ENCODE measurements at places on chromosomes 6 and 20.
A peak's percentile ranks its signal among the peaks of the same experiment; 100 is the strongest.

- peak; percentile 73 for DNase-seq
These were observed 41.7 kb upstream of the PIM1 start for GRCh38 chr6:37127961-37128862.

DNA sequence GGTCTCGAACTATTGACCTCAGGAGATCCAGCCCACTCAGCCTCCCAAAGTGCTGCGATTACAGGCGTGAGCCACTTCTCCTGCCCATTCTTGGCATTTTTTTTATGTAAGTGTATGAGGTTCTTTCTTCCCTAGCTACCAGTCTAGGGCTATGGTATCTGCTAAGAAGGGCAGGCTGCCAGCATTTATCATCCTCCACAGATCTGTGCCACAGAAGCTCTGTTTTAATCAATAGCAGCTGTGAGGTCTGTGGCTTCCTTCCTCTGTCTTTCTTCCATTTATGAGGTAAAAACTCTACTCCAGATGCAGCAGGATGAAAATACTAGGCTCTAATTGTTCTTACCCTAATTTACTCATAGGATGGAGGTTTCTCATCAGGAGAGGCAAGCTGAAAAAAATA is 1382.4 kb upstream of the ADGRB3 start:
- no peak for DNase-seq

- DNase-seq = peak; percentile 4
These were observed 92.4 kb downstream of the COL9A1 start for GRCh38 chr6:70210462-70210861.

DNA sequence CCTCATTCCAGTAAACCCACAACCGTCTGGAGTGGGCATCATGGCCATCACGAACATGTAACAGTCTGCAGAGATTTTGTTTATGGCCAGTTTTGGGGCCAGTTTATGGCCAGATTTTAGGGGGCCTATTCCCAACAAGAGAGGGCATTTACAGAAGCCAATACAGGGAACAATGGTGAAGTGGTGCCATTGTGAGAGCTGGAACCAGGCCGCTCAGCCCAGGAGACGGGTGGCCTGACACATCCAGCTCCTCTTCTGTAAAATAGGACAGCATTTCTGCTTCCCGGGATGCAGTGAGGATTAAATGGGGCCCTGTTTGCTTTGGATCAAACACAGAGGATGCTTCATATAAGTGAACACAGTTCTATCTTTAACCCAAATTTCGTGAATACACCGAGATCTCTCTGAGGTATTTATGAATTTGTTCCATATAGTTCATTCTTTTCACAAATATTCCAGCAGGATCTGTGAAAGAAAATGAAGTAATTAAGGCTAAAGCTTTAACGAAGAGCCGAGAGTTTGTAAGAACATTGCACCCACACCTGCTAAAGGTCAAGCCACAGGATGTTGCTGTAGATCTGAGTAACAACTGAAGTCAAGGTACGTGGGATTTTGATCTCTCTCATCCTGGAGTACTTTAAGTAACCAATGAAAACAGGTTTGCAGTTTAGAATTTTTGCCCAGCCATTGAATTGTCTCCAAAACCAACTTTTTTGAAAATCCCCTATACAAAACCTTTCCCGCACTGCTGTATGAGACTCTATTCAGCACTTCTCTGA is 14.5 kb upstream of the SIRPG start:
- DNase-seq = no peak

- DNase-seq = no peak
These were observed 21.5 kb downstream of the MANBAL start for GRCh38 chr20:37310951-37311350.

- DNase-seq = no peak
These were observed 234.3 kb downstream of the UTRN start for GRCh38 chr6:144519426-144519825.

DNA sequence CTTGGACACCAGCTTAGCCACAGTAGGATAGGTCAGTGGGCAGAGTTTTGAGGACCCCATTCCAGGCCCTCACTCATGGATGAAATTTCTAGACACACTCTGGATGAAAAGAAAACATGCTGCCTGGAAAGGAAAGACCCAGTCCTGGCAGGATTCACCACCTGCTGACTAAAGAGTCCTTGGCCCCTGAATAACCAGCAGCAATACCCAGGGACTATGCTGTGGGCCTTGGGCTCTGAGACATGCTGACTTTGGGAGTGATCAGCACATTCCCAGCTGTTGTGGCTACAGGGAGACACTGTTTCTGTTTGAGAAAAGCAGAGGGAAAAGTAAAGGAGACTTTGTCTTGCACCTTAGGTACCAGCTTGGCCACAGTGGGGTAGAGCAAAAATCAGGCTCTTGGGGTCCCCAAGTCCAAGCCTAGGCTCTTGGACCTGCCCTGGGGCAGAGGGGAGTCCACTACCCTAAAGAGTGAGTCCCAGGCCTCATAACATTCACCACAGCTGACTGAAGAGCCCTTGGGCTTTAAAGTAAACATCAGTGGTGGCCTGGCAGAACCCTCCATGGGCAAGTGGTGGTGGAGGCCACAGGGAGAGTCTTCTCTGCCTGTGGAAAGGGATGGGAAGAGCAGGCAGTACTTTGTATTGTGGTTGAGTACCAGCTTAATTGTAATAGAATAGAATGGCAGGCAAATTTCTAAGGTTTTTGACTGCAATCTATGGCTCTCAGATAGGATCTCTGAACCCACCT is 516.8 kb downstream of the BCKDHB start:
- no peak for DNase-seq

DNA sequence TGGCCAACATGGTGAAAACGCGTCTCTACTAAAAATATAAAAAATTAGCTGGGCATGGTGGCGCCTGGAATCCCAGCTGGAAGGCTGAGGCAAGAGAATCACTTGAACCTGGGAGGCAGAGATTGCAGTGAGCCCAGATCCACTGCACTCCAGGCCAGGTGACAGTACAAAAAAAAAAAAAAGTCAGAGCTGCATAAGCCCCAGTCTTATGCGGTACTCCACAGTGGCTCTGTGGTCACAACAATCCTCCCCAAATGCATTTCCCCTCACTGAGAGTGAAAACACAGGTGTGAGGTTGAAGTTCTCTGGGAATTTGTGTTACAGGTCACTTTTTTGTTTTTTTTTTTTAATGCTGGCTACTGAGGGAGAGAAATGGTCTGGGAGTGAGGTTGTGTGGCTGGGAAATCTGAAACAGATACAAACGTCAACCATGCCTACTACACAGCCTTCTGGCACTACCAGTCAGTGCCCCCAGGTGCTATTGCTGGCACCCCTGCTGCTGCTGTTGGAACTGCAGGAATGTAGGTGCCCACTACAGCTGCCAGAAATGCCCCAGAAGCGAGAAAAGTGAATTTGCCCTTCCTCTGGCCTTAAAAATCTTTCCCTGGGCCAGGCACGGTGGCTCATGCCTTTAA is 5.7 kb downstream of the MRPS26 start:
- DNase-seq = no peak

- DNase-seq = no peak
These were observed 99.5 kb downstream of the MAN1A1 start for GRCh38 chr6:119250036-119250435.

GRCh38 chr6:14614631-14615030 is 497.1 kb downstream of the CD83 start:
- DNase-seq = no peak

GRCh38 chr6:10561611-10562199 is 40.6 kb downstream of the GCNT2 start:
- no peak for DNase-seq

- peak; percentile 75 for DNase-seq
These were observed 2.2 kb downstream of the SRSF3 start for GRCh38 chr6:36596356-36596755.

DNA sequence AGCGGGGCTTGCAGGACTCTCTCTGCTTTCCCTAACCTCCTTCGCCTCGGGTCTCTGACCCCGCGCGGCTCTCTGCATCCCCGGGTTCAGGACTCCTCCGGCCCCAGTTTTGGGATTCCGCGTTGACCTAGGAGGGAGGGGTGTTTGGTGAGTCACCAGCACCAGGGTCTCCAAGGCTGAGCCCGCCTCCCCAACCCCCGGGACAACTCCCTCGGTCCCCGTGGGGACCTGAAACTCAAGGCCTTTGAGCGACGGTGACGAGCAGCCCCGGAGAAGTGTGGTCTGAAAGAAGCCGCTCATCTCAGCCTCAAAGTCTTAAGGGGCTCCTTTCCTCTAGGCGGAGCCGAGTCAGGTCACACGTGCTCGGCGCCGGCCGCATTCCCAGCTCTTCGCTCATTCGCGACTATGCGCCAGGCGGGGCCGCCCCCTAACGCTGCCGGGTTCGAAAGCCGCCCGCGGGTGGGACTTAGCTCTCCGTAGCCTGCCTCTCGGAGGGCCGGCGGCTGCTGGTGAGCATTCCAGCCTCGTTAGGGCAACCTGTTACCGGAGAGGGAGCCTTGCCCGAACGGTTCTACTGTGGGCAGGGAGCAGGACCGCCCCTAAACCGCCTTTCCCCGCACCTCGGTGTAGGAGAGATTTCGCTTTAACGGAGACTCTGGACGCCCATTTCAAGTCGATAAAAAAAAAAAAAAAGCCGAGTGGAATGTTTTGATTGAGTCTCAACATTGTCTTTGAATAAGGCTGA is 3.0 kb upstream of the PRDM13 start:
- DNase-seq = peak; percentile 38

DNA sequence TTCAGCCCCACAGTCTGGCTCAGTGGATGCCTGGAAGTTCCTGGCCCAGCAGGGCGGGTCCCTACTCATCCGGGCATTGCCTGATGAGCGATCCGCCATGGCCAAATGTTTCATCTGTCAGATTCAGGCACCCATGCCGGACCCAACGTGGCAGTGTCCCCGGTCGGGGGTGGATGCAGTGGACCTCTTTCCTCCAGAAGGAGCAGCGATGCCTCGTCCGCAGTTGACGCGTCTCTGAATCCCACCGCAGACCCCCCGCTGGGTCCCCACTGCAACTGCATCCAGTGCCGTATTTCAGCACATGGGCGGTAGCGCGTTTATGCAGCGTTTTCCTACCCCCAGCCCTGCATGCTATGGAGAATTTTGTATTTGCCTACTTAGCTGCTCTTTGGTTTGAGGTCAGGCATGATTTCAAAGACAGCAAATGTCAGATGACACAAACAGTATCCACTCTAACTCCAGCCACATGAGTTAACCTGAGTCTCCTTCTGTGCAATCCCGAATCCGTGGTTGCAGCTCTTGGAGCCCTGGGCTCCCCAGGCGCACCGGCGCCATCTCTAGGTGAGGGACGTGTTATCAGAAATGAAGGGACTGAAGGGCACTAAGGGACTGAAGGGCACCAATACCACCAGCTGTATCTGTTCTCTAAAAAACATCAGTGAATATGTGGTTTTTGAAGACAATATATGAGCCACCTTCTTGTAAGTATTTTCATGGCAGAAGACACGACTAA is 72.6 kb upstream of the THBS2 start:
- DNase-seq = peak; percentile 69
